Activated naive CD8-positive, alpha-beta T cell treated with anti-CD3 and anti-CD28 coated beads for 36 hours (primary cell): ENCODE measurements at places on chromosomes 12 and 14. TPM values are rescaled to one million over a fixed set of nuclear protein-coding genes. Genes with fewer than 3 reads are reported as not detected.

WNT5B gene
- 0.19 TPM for total RNA-seq

DBX2 gene
- not detected for total RNA-seq

PTCSC3 gene
- total RNA-seq: not detected

DUSP16 gene
- total RNA-seq: 21.6 TPM

CLEC4D gene
- total RNA-seq: not detected

STYK1 gene
- 0.56 TPM for total RNA-seq

PARPBP gene
- total RNA-seq: 23.8 TPM

PLEKHD1 gene
- 0.04 TPM for total RNA-seq

GLTP gene
- 32.4 TPM for total RNA-seq

PLCZ1 gene
- total RNA-seq: not detected

BIN2 gene
- 34.2 TPM for total RNA-seq

- H3K27me3 ChIP-seq: peaks cover 3% of the 10 kb centered on the region
- H3K27ac ChIP-seq: no peak overlapping the region
- H3K4me3 ChIP-seq: no peak overlapping the region
- no peaks in the 10 kb centered on the region for H3K36me3 ChIP-seq
- H3K4me1 ChIP-seq: no peaks in the 10 kb centered on the region
These were observed 60.8 kb upstream of the NEDD1 start for GRCh38 chr12:96846293-96846692.

DNA sequence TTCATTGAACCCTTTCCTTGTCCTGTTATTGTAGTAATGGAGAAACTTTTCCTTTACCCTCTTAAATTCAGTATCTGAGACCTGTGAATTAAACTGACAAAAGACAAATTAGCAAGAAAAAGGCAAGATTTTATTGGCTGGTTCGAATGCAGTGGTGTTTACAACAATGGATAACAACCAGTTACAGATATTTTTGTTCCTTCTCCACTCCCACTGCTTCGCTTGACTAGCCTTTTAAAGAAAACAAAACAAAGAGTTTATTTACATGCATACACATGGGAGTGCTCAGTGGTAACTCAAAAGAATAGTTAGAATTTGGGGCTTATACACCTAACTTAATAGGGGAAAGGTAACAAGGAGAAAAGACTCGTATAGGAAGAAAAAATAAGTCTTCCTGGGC is 37.0 kb upstream of the HECTD1 start:
- no peak overlapping the region for H3K27ac ChIP-seq
- no peaks in the 10 kb centered on the region for H3K36me3 ChIP-seq
- no peak for DNase-seq
- H3K27me3 ChIP-seq: no peaks in the 10 kb centered on the region
- H3K4me1 ChIP-seq: peaks cover 7% of the 10 kb centered on the region

DNA sequence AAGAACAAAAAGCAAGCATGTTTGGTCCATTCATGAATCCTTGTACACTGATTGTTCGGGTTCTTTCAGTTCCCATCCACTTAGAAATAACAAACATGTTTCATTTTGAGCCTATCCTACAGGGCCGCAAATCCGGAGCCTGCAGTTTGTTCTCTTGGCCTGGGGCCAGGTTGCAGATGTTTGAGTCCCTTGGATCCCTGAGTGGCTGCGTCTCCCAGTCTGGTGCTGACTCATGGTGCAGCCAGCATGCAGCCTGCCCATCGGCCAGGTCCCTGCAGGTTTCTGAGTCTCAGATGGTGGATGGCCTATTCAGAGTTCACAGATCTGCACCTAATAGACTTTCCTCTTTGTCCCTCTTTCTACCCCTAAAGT is 1.9 kb upstream of the DYNC1H1 start:
- no peak overlapping the region for H3K4me3 ChIP-seq
- DNase-seq: no peak
- peaks cover 27% of the 10 kb centered on the region for H3K4me1 ChIP-seq
- no peaks in the 10 kb centered on the region for H3K36me3 ChIP-seq
- no peak overlapping the region for H3K27ac ChIP-seq

DNA sequence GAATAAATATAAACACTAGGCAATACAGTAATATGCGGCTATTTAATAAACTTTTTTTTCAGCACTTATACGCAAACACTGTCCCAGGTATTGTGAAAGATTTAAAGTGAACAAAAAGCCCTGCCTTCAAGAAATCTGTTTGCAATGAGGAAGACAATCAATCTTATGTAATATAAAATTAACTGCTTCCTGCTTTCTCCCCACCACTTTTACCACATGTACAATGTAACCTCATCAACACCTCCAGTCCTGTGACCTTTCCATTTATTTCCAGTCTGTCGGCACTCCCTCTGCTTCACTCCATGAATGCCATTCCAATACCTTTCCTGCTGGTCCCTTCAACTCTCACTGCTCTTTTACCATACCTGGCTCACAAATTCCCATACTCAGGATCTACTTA is 10.5 kb downstream of the SNX6 start:
- no peak overlapping the region for H3K4me3 ChIP-seq
- H3K36me3 ChIP-seq: peaks cover 30% of the 10 kb centered on the region
- no peaks in the 10 kb centered on the region for H3K27me3 ChIP-seq
- no peak overlapping the region for H3K27ac ChIP-seq
- H3K4me1 ChIP-seq: peaks cover 37% of the 10 kb centered on the region

- no peak overlapping the region for H3K4me3 ChIP-seq
- H3K27ac ChIP-seq: no peak overlapping the region
- H3K4me1 ChIP-seq: peaks cover 12% of the 10 kb centered on the region
- DNase-seq: no peak
- peaks cover 19% of the 10 kb centered on the region for H3K36me3 ChIP-seq
These were observed 11.2 kb downstream of the LLPH start for GRCh38 chr12:66119229-66119869.

DNA sequence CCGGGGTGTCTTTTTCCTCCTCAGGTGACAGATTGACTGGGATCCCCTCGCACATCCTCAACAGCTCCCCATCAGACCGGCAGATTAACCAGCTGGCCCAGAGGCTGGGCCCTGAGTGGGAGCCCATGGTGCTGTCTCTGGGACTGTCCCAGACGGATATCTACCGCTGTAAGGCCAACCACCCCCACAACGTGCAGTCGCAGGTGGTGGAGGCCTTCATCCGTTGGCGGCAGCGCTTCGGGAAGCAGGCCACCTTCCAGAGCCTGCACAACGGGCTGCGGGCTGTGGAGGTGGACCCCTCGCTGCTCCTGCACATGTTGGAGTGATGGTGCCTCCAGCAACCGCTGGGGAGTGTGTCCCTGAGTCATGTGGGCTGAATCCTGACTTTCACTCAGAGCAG is 172.8 kb downstream of the CRADD start:
- H3K27me3 ChIP-seq: no peaks in the 10 kb centered on the region
- H3K4me3 ChIP-seq: no peak overlapping the region
- DNase-seq: no peak
- H3K27ac ChIP-seq: no peak overlapping the region
- peaks cover 21% of the 10 kb centered on the region for H3K36me3 ChIP-seq

DNA sequence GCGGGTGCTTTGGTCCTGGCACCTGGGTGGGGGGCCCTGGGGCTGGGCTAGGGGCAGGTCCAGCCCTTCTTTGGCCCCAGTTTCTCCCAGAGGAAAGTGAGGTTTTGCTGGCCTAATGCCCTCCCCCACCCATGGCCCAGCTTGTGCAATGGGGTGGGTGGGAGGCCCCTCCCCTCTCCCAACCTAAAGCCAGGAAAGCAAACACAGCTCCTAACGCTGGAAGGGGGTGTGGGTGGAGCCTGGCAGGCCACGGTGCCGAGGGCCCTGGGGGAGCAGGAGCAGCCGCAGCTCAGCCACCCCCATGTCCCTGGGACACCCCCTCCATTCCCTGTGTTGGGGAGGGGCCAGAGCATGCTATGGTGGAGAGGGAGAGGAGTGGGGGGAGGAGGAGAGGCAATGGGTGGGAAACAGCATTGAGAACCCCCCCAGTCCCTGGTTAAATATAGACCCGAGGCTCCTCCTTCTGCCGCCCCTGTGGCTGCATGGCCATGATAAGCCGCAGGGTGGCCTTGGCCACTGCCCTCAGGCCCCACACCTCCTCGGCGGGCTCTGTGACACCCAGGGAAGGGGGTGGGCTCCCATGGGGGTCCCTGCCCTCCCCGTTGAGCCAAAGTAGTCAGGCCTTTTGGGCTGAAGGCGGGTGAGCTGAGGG is 4.7 kb downstream of the EXOC3L4 start:
- DNase-seq: no peak
- no peak overlapping the region for H3K4me3 ChIP-seq
- peaks cover 2% of the 10 kb centered on the region for H3K4me1 ChIP-seq
- H3K27me3 ChIP-seq: peaks cover 32% of the 10 kb centered on the region
- no peak overlapping the region for H3K27ac ChIP-seq

- peaks cover 3% of the 10 kb centered on the region for H3K36me3 ChIP-seq
- no peak overlapping the region for H3K4me3 ChIP-seq
- peaks cover 24% of the 10 kb centered on the region for H3K4me1 ChIP-seq
- DNase-seq: no peak
These were observed 290.9 kb downstream of the BTG1 start for GRCh38 chr12:91854725-91855124.

DNA sequence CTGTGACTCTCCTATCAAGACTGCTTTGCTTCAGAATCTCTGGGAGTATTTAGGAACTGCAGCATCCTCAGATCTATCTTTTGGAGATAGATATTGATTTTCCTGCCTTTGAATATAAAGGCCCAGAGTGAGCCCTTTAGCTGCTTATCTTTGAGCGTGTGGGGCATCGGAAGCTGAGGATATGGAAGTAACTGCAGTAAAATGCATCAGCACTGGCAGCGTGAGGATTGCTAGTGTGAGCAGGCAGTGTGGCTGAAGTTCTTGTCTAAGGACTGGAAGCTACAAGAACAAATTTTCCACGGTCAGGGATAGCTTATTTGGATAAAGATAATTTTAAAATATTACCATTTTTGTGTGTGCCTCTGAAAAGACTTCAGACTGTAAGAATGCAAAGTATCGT is 474.7 kb downstream of the NPAS3 start:
- H3K36me3 ChIP-seq: no peaks in the 10 kb centered on the region
- no peak overlapping the region for H3K27ac ChIP-seq
- no peaks in the 10 kb centered on the region for H3K4me1 ChIP-seq
- H3K4me3 ChIP-seq: no peak overlapping the region
- peaks cover 4% of the 10 kb centered on the region for H3K27me3 ChIP-seq

DNA sequence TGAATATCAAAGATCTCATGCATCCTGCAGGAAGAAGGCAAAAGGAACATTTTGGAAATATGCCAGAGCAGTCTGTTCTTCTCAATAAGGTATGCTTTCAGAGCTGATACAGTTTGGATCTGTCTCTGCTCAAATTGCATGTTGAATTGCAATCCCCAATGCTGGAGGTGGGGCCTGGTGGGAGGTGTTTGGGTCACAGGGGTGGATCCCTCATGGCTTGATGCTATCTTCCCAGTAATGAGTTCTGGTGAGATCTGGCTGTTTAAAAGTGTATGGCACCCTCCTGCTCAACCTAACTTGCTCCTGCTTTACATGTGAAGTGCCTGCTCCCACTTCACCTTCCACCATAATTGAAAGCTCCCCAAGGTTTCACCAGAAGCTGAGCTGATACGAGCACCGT is 76.6 kb downstream of the RIN3 start:
- H3K27ac ChIP-seq: no peak overlapping the region
- DNase-seq: no peak
- H3K4me1 ChIP-seq: peaks cover 68% of the 10 kb centered on the region
- H3K4me3 ChIP-seq: no peak overlapping the region

- H3K36me3 ChIP-seq: peaks cover 17% of the 10 kb centered on the region
- no peak overlapping the region for H3K4me3 ChIP-seq
- peaks cover 4% of the 10 kb centered on the region for H3K4me1 ChIP-seq
- no peaks in the 10 kb centered on the region for H3K27me3 ChIP-seq
- DNase-seq: no peak
These were observed 262.0 kb downstream of the MED13L start for GRCh38 chr12:116015525-116015924.

DNA sequence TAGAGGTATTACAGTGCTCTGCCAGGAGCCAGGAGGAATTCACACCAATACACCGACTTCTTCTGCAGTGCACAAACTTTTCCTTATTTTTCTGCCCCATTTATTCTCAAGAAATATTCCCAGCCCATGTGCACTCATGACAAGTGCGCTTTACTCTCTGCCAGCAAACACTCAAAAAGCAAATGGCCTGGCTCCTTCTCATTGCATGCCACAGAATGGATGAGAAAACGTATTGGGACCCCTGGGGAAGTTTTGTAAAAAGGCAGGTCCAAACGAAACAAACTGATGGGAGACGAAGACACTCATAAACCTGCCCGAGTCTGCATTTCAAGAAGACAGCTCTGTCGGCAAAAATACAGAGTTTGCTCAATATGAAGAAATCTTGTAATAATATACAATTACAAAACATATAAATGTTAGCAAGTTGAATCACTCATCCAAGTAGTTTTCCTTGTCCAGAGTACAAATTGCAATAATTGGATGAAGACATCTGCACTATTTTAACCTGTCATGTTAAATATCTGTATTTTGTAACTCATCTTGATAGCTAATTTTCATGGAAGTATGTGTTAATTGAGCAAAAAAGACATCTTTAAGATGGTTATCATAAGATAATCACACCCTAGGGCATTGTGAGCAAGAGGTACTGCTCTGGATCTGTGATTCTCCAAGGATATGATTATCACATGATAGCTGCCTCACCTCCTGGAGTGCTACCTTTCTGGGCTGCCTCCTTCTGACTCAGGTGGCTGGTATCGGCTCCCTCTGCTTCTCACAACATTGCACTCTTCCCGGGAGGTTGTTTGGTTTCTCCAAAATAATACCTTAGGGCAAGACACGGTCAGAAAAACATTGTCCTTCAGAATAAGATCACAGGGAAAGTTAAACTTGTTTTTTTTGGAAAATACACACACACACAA is 260.8 kb upstream of the G2E3 start:
- DNase-seq: no peak
- no peaks in the 10 kb centered on the region for H3K36me3 ChIP-seq
- no peak overlapping the region for H3K4me3 ChIP-seq
- no peak overlapping the region for H3K27ac ChIP-seq
- no peaks in the 10 kb centered on the region for H3K4me1 ChIP-seq
- peaks cover 19% of the 10 kb centered on the region for H3K27me3 ChIP-seq
